ENCODE measurements at places on chromosomes 11 and 22. TPM values are rescaled to one million over a fixed set of nuclear protein-coding genes. Genes with fewer than 3 reads are reported as not detected.

The EHF gene
- 0.06 TPM for total RNA-seq

The ST3GAL4 gene
- total RNA-seq, result 26.6 TPM

The OR10AG1 gene
- total RNA-seq, result not detected

The MUC6 gene
- total RNA-seq, result not detected

The GNG3 gene
- not detected for total RNA-seq

The TRIM51 gene
- total RNA-seq, result not detected

The RAC2 gene
- 3.0 TPM for total RNA-seq

The PLCB3 gene
- 68.6 TPM for total RNA-seq

The VSTM5 gene
- 0.12 TPM for total RNA-seq

The GGTLC2 gene
- total RNA-seq, result not detected

The VWCE gene
- 2.0 TPM for total RNA-seq

The TNNI2 gene
- not detected for total RNA-seq

The ZFP91 gene
- total RNA-seq, result 47.2 TPM

The DSCAML1 gene
- total RNA-seq, result not detected

The C11orf91 gene
- total RNA-seq, result 0.19 TPM

The SLC43A3 gene
- 16.4 TPM for total RNA-seq

The ADAMTS8 gene
- total RNA-seq, result 0.53 TPM

The PDGFD gene
- total RNA-seq, result 1.3 TPM

The PHF21B gene
- total RNA-seq, result not detected

The MYOD1 gene
- total RNA-seq, result not detected

The BSX gene
- not detected for total RNA-seq

The UBQLN3 gene
- 0.13 TPM for total RNA-seq

The CTSW gene
- 0.12 TPM for total RNA-seq

The CECR2 gene
- total RNA-seq, result under 0.01 TPM

The KRTAP5-1 gene
- not detected for total RNA-seq

The PACSIN3 gene
- 29.7 TPM for total RNA-seq

The ACR gene
- not detected for total RNA-seq

The FOSL1 gene
- total RNA-seq, result 24.0 TPM

The TP53AIP1 gene
- not detected for total RNA-seq

The GTSE1 gene
- 3.3 TPM for total RNA-seq

The TPBGL gene
- total RNA-seq, result not detected

The ZNF215 gene
- 4.0 TPM for total RNA-seq

The OR51E1 gene
- total RNA-seq, result not detected

The MARK2 gene
- 6.6 TPM for total RNA-seq

The NXPE4 gene
- total RNA-seq, result not detected

The DDX25 gene
- not detected for total RNA-seq

The FAM180B gene
- not detected for total RNA-seq

The C22orf15 gene
- 2.1 TPM for total RNA-seq

The CTSF gene
- total RNA-seq, result 8.6 TPM

The SCUBE2 gene
- total RNA-seq, result 5.5 TPM

The RBX1 gene
- total RNA-seq, result 63.9 TPM

The OR8D4 gene
- total RNA-seq, result not detected

The FGF4 gene
- total RNA-seq, result not detected

The SAA1 gene
- total RNA-seq, result not detected
